LHCN-M2 (cell line): ENCODE measurements at places on chromosomes 13 and 19. TPM values are rescaled to one million over a fixed set of nuclear protein-coding genes. Genes with fewer than 3 reads are reported as not detected.

DNA sequence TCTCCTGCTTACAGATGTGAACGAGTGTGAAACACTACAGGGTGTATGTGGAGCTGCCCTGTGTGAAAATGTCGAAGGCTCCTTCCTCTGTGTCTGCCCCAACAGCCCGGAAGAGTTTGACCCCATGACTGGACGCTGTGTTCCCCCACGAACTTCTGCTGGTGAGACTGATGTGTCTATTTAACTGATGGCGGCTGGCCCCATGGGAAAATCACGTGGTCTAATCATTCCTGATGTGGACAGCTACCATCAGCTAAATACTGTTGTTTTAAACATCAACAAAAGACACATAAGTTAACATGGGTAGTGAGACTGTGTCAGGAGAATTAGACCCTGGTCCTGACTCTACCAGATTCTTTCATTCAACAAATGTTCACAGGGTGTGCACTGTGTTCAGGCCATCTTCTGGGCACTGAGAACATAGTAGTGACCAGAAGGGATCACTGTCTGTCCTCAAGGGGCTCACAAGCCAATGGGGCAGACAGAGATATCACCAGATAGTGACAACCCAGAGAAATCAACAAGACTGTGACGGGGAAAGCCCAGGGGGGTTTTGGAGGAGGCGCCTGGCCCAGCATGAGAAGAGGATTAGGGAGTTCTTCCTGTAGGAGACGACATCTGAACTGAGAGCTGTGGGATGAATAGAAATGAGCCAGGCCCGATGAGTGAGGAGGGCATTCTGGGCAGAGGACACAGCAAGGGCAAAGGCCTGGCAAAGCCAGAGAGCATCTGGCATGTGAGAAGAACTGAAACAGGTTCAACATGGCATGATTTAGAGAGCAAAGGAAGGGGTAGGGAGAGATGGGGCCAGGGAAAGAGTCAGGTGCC lies 18.4 kb downstream of the LTBP4 start:
- no peak for DNase-seq

Gene RGS9BP
- 0.26 and 0.69 TPM in 2 replicates for total RNA-seq

- no peak for DNase-seq
Measured at GRCh38 chr19:51295382-51296126, 15.9 kb upstream of the IGLON5 start.

GRCh38 chr19:46721269-46722003 lies 4.5 kb upstream of the PRKD2 start:
- DNase-seq: no peak

DNA sequence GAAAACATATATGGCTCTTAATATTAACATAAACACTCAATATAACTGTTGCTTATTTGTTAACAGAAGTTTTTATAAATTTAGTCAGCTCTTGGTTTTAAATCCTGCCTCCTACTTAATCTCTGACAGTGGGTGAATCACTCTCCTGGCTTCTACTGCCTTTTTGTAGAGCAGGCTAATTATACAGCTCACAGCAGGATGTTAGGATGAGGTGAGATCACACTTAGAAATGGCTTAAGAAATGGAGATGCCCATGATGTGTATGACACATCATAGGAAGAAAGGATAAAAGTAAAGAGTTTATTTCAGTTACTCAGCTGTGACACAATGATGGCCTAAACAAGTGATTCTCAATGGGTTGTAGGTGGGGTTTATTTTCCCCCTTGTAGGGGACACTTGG lies 345.6 kb downstream of the SPRY2 start:
- peak; percentile 92 for DNase-seq
